Skin of body (tissue), 3 donors: ENCODE measurements at places on chromosomes 4 and X.
A peak's percentile ranks its signal among the peaks of the same experiment; 100 is the strongest.

- DNase-seq: no peak
Observed at GRCh38 chr4:159677521-159677920, 574.6 kb downstream of the RAPGEF2 start.

DNA sequence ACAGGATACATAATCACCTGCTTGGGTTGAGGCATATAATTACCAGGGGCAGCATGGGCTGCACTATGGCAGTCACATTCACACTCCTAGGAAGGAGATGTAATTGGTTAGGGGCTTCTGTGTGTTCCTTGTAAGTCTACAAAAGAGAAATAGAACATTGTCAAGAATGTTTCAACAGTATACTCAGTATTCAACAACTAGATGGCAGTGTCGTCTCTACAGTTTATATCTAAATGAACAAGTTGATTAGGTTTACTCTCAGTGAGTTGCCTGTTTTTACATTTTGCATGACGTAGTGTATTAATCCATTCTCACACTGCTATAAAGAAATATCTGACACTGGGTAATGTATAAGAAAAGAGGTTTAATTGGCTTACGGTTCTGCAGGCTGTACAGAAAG lies 50.5 kb upstream of the RAB33B start:
- DNase-seq: no peak

DNA sequence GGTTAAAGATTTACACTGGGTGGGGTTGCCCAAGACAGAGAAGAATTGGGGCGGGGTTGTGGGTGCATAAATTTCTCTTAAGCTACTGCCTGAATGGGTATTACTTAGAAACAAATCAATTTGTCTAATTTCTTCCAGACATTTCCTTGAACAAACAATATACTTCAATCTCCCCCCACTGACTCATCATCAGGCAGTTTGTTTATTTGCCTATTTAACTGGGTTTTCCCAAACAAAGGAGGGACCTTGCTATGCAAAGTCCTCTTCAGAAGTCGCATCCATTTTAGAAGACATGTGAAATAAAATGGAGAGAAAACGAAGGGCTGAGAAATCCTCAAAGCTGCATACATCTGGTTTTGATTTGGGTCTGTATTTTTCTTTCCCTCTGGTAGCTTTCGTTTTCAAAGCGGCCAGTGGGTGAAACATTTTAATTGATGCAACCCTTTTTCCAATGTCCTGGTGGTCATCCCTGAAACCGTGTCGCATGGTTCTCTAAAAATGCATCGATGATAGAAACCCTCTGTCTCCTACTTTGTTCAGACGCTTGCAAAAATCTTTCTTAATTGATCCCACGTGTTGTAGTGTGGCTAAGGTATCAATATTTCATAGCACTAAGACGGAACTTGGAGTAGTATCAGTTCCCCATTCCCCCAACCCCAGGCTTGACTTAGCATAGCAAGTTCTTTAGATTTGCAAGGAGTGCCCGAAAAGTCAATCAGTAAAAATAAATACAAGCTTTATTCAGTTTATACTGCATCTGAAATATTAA lies 115.1 kb upstream of the MXRA5 start:
- peak; percentile 62 for DNase-seq

DNA sequence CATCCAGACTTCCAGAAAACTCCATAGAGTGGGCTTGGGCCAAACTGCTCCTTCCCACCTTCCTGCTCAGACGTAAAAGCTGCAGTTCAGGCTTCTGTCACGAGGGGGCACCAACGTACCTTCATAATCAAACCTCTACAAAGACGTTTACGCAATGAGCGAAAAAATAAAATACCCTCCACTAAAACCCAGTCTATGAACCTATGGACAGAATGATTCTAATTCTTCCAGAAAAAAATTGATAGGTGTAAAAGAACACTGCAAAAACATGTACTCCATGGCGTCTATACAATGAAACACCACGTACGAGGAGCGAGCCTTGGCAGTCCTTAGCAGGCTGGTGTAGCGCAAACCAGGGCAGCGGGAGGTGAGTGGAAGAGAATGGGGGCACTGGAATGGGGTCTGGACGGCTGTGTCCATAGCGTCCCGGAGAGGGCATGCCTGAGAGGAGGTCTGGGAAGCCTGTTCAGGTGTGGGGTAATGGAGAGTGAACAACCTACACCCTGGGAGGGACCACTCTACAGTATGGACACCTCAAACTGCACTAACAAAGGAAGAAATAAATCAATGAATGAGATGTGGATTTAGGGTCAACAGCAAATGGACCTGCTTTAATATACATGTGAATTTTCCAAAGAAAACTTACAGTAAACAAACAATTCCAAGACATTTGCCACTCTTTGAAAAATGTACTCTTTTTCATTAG lies 14.4 kb upstream of the RAB40A start:
- peak; percentile 28 for DNase-seq

DNA sequence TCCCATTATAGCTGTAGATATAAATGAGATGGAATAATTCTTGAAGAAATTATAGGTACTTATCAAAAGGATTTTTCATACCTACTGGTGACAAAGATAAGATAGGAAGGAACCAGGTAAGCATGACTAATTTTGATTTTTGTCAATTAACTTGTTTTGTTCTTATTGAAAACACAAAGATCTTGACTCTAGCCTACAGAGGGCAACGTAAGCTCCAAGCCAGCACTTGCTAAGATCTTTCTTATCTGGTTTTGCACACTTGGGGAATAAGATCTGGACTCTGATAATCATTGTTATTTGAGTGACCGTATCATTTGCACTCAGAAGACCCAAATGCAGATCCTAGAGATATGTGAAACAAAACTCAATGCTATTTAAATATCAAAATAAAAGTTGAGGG lies 223.4 kb downstream of the VEGFC start:
- DNase-seq: no peak

GRCh38 chr4:159144112-159144694 lies 41.3 kb downstream of the RAPGEF2 start:
- DNase-seq: no peak

DNA sequence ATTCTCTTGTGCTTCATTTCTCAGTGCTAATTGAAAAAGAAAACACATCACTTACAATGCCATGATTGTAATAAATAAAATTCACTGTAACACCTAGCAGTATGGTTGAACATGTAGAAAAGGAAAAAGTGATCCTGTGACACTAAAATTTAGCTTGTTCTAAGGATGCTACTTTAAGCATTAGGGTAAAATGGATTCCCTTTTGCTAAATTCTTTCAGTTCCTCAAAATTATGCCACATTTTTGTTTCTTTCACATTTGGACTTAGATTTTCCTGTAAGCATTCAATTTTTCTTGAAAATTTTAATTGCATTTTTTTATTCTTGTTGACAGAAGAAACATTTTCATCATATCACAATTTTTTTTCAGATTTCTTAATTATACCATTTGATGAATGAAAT lies 19.4 kb downstream of the TET2 start:
- DNase-seq: no peak

GRCh38 chr4:6916587-6917460 lies 7.2 kb downstream of the TBC1D14 start:
- no peak for DNase-seq

DNA sequence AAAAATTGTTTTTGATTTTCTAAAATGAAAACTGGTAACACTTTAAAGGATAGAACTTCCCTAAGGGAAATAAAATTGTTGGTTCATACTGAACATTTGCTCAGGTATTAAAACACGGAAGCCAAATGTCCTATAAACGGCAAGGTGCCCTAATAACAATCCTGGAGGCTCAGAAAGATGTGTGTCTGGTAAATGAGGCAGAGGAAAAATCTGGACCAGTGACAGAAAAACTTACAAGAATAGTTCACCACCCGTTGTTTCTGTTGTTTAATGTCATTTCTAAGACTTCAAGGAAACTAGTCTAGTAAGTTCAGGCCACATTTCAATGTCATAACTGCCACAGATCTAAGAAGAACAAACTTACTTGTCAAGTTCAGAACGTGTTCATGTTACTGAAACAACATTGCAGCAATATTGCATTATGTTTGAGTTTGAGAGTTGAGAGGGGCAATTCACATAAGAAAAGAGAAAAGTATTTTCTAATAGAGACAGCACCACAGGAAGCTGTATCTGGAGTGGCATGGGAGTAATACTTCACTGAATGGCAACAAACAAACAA lies 476.6 kb downstream of the GRXCR1 start:
- no peak for DNase-seq

DNA sequence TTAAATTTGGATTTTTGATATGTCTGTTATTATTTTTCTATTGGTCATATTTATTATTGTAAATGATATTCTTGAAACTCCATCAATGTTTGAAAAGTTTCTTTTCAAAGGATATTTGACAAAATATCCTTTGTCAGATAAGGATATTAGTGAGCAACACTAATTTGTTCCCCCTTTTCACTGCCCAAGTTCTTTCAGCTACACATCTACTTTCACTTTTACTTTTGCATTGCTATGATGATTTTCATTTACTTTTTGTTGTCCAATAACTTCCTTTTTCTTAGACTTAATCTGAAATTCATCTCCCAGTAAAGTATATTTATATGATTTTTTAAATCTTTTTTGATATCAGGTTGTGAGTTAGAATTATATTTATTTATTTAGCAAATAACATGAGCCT lies 542.3 kb upstream of the ADGRL3 start:
- no peak for DNase-seq

GRCh38 chrX:69185141-69185540 lies 19.9 kb upstream of the PJA1 start:
- DNase-seq: no peak

GRCh38 chr4:176631611-176632010 lies 161.1 kb downstream of the VEGFC start:
- no peak for DNase-seq

GRCh38 chr4:146269228-146269653 lies 54.9 kb downstream of the REELD1 start:
- no peak for DNase-seq

GRCh38 chr4:124144238-124144654 lies 568.3 kb downstream of the ANKRD50 start:
- no peak for DNase-seq

GRCh38 chrX:24294619-24295018 lies 19.2 kb downstream of the SUPT20HL2 start:
- DNase-seq: no peak

DNA sequence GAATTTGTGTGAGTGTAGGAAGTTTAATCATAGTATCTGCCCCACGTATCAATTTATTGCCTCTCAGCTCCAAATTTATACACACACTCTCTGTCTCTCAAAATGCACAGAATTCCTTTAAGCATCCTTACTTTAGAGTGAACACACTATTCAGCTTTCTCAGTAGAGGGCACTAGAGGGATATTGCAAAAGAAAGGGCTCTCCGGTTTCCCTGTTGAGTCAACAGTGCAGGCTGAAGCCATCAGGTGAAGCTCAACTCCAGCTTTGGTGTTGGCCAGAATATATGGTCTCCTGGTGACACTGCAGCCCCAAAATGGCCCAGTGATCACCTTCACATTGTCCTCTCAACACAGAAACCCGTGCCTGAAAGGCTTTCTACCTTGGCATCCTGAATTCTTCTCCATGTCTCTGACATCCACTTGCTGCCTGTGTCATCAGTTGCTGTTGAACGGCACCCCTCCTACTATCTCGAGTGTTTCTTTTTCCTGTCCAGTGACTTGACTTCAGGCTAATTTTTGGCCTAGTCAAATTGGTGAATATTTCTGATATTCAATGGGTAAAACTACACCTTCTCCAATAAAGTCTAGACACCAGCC lies 670.5 kb downstream of the GABRG1 start:
- no peak for DNase-seq

GRCh38 chrX:103446665-103447302 lies 70.4 kb downstream of the BEX3 start:
- DNase-seq: no peak

- DNase-seq: no peak
Observed at GRCh38 chr4:138789796-138790195, 225.8 kb upstream of the NOCT start.

GRCh38 chrX:132219343-132219768 lies at the start of gene RAP2C:
Gene RAP2C, minus strand, starts transcription at chrX:132219447. Its CDS starts 2,179 bp downstream, at chrX:132217268.
- peak; percentile 16 for DNase-seq

GRCh38 chrX:69374569-69374968 lies 129.6 kb upstream of the NALF2 start:
- no peak for DNase-seq

- no peak for DNase-seq
Observed at GRCh38 chr4:174538123-174538875, 16.0 kb upstream of the HPGD start.

DNA sequence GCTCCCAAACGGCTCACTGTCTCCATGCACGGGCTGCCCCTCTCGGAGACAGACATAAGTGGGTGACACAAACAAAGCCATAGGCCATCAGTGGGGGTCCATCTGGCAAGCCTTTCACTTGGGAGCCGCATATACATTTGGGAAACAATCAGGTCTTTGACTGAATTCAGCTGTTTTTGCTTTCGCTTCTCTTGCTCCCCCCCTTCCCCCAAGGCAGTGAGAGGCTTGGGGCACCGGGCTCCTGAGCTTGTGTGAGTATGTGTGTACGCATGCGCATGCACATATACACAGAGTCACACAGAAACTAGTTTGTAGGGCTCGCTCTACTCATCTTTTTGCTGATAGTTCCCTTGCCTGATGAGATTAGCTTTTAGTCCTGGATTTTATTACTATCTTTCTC lies 284.4 kb downstream of the AFF2 start:
- DNase-seq: no peak

DNA sequence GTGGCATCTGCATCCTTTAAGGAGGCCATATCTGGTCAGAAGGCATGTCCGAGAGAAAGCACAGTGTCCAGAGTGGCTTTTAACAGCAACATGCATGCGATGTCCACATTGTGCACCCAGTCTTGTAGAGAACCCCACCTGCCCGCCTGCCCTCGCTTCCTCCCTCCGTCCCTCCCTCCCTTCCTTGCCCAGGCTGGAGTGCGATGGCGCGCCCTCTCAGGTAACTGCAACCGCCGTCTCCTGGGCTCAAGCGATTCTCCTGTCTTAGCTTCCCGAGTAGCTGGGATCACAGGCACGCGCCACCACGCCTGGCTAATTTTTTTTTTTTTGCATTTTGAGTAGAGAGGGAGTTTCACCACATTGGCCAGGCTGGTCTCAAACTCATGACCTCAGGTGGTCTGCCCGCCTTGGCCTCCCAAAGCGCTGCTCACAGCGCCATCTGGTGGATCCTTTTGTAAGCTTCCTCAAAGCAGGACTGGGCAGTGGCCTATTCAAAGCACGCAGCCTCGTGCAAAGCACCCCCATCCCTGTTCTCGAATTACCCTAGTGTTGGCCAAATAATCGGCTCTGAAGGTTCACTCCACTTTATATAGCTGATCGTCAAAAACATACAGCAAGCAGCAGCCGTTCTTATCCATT lies 15.0 kb downstream of the BRCC3 start:
- DNase-seq: no peak
